ENCODE measurements at places on chromosomes 12 and 14. TPM values are rescaled to one million over a fixed set of nuclear protein-coding genes. Genes with fewer than 3 reads are reported as not detected.

SLC6A12 gene
- total RNA-seq: 0.73 TPM

CSRNP2 gene
- total RNA-seq: 18.5 TPM

DEGS2 gene
- total RNA-seq: 0.77 TPM

NGB gene
- 0.81 TPM for total RNA-seq

PKP2 gene
- total RNA-seq: not detected

CPNE8 gene
- 3.8 TPM for total RNA-seq
